ENCODE measurements at places on chromosomes 6 and 20. TPM values are rescaled to one million over a fixed set of nuclear protein-coding genes. Genes with fewer than 3 reads are reported as not detected.

The MEP1A gene
- total RNA-seq = not detected

The C4B gene
- 225 TPM for total RNA-seq

The GSTA3 gene
- not detected for total RNA-seq

The C6orf52 gene
- total RNA-seq = 0.66 TPM

The ADGRF5 gene
- total RNA-seq = 28.7 TPM

The TMEM200A gene
- 8.9 TPM for total RNA-seq

The FAM110A gene
- 3.6 TPM for total RNA-seq

DNA sequence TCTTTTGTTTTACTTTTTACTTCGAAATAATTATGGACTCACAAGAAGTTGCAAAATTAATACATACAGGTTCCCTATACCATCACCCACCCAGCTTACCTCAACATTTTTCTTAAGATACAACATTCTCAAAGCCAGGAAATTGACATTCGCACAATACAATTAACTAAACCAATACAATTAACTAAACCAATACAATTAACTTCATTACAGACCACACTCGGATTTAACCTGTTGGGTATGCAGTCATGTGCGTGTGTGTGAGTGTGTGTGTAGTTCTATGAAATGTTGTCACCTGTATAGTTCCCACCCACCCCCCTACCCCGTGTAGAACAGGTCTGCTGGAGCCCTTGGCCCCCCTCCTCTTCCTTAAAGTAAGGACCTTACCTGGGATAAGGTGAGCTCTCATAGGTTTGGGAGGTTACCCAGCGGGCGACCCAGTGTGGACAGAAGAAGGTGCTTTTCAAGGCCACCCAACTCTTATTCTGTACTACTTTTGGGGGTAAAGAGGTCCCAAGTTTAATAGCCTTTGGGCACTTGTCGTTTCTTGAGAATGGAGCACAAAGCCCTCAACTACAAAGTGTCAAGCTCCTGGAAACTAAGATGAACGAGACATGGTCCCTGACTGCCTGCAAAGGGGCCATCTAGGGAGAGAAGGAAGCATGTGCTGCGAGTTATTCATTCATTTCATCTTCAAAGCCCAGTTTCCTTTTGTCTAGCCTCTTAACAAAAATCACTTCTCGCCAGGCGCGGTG lies 544 bp upstream of the STK38 start:
- H3K4me3 ChIP-seq = no peak overlapping the region
- no peaks in the 10 kb centered on the region for H3K27me3 ChIP-seq
- peaks cover 7% of the 10 kb centered on the region for H3K4me1 ChIP-seq

- H3K27me3 ChIP-seq = no peaks in the 10 kb centered on the region
- DNase-seq = peak; percentile 90
These were observed 16.1 kb downstream of the ZSCAN12 start for GRCh38 chr6:28383235-28384142.

DNA sequence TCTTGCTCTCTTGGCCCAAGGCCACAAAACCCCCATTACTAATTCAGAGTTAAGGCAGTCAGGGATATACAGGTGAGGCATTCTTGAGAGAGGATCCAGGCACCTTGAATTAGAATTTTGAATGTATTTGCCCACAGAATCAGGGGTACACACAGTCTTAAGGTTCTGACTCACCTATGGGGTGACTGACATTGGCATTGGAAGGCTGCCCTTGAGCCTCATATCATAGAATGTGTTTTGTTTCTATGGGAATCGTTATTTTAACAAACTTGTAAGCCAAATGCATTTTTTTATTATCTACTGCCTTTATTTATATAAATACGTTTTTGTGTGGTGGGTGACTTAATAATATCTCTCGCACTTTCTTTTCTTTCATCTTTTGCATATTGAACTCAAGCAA lies 218.6 kb upstream of the CITED2 start:
- H3K27me3 ChIP-seq = no peaks in the 10 kb centered on the region
- H3K36me3 ChIP-seq = no peaks in the 10 kb centered on the region
- peak overlapping the region; percentile 54 for H3K27ac ChIP-seq

GRCh38 chr6:41200901-41201763 lies at the start of gene TREML2:
Gene TREML2 (minus strand): TSS chr6:41201149. CDS start chr6:41201008, 141 bp downstream.
- H3K4me3 ChIP-seq = no peak within 1 kb of the TSS
- no peak for DNase-seq
- no peaks in the 10 kb centered on the region for H3K36me3 ChIP-seq
- H3K27ac ChIP-seq = no peak within 1 kb of the TSS
- H3K27me3 ChIP-seq = no peaks in the 10 kb centered on the region

DNA sequence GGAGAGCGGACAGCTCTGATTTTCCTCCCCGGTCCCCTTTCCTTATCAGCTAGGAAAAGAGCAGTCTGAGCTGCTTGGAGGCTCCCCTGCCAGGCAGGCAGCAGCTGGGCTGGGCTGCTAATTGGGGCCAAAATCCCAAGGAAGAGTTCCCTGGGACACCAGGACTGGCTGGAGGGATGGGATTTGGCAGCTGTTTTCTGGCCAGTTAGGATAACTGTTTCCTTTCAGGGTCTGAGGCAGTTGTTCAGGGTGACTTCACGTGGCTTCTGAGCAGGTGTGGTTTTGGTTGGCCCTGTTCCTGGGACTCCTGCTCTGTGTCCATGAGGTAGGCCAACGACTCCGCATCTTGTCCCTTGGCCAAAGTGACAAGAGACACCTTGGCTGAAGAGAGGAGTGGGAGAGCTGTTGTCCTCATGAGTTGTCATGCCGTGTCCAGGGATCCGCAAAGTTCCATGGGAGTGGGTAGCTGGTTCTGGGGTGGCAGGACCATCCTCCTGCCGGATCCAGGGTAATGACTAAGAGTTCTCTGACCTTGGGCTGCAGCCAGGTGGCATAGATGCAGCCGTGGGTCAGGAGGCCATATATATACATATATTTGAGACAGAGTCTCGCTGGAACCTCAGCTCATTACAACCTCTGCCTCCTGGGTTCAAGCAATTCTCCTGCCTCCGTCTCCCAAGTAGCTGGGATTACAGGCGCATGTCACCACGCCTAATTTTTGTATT lies 21.2 kb downstream of the MRPS18A start:
- no peak for DNase-seq
- no peak overlapping the region for H3K4me3 ChIP-seq
- H3K27ac ChIP-seq = no peak overlapping the region
- H3K36me3 ChIP-seq = peaks cover 2% of the 10 kb centered on the region

DNA sequence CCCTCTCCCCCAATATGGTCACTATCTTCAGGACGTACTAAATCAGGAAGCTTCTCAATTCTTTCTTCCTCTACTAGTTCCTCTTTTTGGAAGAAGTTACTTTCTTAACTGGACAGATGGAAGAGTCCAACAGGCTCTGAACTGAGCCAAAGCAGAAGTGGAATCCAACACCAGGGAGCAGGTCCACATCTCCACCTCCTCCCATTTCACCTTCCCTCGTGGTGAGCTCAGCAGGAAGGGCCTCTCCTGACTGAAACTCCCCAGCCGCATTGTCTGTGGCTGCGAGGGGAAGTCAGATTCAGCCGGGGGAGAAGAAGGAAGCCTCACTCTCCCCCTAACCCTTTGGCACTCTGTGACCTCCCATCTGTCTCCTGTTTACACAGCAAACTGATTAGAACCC lies 63.8 kb upstream of the UST start:
- DNase-seq = no peak
- H3K4me3 ChIP-seq = no peak overlapping the region
- no peak overlapping the region for H3K27ac ChIP-seq

DNA sequence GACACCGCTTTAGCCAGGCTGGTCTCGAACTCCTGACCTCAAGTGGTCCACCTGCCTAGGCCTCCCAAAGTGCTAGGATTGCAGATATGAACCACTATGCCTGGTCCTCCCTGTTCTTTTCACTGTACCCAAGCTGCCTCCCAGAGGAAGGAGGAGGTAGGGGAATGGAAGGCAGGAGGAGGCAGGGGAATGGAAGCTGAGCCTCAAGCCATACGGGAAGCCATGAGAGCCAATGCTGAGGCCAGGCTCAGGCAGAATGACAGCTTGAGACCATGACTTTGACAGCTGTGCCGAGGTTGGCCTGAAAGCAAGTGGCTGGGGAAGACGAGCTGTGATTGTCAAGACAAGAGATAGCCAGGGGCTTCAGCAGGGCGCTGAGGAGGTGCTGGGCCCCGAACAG lies 13.6 kb upstream of the ZNF335 start:
- H3K4me3 ChIP-seq = no peak overlapping the region
- H3K27me3 ChIP-seq = no peaks in the 10 kb centered on the region
- H3K4me1 ChIP-seq = no peaks in the 10 kb centered on the region
- no peaks in the 10 kb centered on the region for H3K36me3 ChIP-seq

- no peak overlapping the region for H3K27ac ChIP-seq
- no peak for DNase-seq
- no peaks in the 10 kb centered on the region for H3K36me3 ChIP-seq
- H3K27me3 ChIP-seq = no peaks in the 10 kb centered on the region
- H3K4me3 ChIP-seq = no peak overlapping the region
- H3K4me1 ChIP-seq = no peaks in the 10 kb centered on the region
These were observed 222.4 kb upstream of the MYLIP start for GRCh38 chr6:15906420-15907016.

DNA sequence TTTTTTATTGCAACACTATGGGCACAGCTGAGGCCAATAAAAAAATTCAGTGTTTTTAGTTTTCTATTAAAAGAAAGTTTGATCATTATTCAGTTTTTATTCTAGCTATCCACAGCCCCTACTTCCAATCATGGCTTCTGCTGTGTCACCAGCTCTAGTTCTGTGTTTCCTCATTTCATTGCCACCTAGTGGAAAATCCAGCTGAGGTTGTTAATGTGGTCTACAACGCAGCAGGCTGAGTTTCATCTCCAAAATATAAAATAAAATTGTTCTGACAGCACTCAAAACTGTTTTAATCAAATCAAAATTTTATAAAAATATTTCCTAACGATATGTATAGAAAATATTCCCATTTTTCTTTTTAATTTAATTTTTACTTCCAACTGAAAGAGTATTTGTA lies 13.6 kb downstream of the COL9A1 start:
- no peak for DNase-seq
- H3K27me3 ChIP-seq = no peaks in the 10 kb centered on the region
- H3K27ac ChIP-seq = no peak overlapping the region
- H3K4me3 ChIP-seq = no peak overlapping the region

GRCh38 chr6:137571854-137572253 lies 77.7 kb upstream of the OLIG3 start:
- no peaks in the 10 kb centered on the region for H3K27me3 ChIP-seq
- no peak overlapping the region for H3K27ac ChIP-seq
- no peaks in the 10 kb centered on the region for H3K4me1 ChIP-seq
- no peak for DNase-seq
- H3K36me3 ChIP-seq = no peaks in the 10 kb centered on the region

GRCh38 chr20:9130521-9130920 lies 61.6 kb downstream of the PLCB4 start:
- no peaks in the 10 kb centered on the region for H3K36me3 ChIP-seq
- no peak for DNase-seq
- H3K27ac ChIP-seq = no peak overlapping the region

DNA sequence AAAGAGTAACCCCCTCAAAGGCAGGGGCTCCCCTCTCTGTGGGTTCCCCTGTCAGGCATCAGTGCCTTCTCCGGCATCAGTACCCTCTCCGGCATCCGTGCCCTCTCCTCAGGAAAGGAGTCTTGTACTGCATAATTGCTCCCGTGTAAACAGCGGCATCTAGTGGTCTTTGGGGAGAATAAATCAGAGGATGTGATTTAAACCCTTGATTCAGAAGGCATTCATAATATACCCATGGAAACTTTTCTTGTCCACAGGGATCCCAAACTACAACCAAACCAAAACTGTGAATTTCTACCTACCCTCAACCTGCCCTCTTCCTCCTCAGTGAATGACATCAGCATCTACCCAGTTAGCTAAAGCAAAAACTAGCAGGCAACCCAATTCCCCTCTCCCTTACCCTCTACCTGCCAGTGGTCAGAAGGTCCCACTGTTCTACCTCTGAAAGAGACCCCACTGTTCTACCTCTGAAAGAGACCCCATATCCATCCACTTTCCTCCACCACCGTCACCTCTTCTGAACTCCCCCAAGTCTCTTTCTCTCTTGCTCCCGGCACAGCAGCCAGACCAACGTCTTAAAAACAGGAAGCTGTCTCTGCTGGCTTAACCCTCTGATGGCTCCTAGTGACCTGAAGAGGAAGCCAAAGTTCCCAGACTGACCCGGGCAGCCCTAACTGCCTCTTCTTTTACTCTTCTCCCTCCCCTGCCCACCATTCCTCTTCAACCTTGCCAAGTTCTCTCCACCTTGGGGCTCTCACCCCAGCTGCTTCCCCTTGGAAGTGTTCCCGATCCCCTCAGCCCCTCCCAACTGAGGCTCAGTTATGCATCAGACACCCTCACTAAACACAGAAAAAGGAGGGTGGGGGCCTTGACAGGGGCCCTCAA lies 27.2 kb downstream of the UBE2V1 start:
- no peaks in the 10 kb centered on the region for H3K27me3 ChIP-seq
- no peak overlapping the region for H3K27ac ChIP-seq
- H3K4me3 ChIP-seq = no peak overlapping the region
- H3K4me1 ChIP-seq = peaks cover 5% of the 10 kb centered on the region

DNA sequence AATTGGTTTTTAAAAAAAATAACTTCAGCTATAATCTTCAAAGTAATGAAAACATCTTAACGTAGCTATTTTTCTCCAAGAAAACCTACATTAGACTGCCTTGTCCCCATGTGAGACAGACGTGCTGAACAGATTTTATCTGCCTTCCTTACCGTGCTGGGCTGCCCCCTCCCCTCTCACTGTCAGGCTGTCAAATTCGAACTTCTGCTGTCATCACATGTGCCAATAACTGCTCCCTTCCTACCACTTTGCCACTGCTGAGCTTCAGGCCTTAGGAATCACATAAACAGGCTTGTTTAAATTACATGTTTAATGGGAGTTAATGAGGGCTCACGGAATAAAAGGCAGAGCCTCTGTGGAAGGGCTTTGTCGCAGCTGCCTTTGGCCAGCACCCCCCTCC lies 77.0 kb upstream of the NHSL1 start:
- no peaks in the 10 kb centered on the region for H3K36me3 ChIP-seq
- no peak overlapping the region for H3K27ac ChIP-seq
- no peak for DNase-seq
- H3K4me1 ChIP-seq = no peaks in the 10 kb centered on the region

- no peak for DNase-seq
- no peaks in the 10 kb centered on the region for H3K36me3 ChIP-seq
- H3K4me1 ChIP-seq = peaks cover 16% of the 10 kb centered on the region
- H3K4me3 ChIP-seq = no peak overlapping the region
These were observed 16.3 kb downstream of the COL21A1 start for GRCh38 chr6:56230976-56231566.

- no peaks in the 10 kb centered on the region for H3K27me3 ChIP-seq
- H3K36me3 ChIP-seq = no peaks in the 10 kb centered on the region
- no peaks in the 10 kb centered on the region for H3K4me1 ChIP-seq
- no peak overlapping the region for H3K4me3 ChIP-seq
- no peak overlapping the region for H3K27ac ChIP-seq
These were observed 107.8 kb upstream of the RNF217 start for GRCh38 chr6:124854338-124854922.

GRCh38 chr6:156617941-156618340 lies 159.2 kb upstream of the ARID1B start:
- no peak overlapping the region for H3K27ac ChIP-seq
- no peak for DNase-seq
- no peaks in the 10 kb centered on the region for H3K27me3 ChIP-seq
- no peaks in the 10 kb centered on the region for H3K4me1 ChIP-seq
- no peaks in the 10 kb centered on the region for H3K36me3 ChIP-seq
